ENCODE measurements at places on chromosomes 2 and 18.

- no peak for DNase-seq
Measured at GRCh38 chr2:168529900-168530561, 74.0 kb downstream of the CERS6 start.

DNA sequence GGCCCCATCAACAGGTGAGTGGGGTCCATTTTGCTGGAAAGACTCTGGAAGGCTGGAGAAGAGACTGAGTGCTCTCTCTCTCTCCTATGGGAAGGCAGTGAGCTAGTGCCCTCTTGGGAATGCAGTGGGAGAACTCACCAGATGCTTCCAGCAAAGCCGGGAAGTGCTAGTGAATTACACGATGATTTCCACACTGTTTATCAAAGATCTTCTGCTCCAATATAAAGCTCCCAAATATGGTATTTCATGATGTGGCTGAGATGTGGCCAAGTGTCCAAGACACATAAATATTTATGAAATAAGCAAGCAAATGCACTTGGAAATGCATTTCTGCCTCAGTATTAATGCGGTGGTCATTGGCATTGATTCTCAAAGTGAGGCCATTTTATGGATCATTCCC, 135.9 kb downstream of the VAPA start:
- no peak for DNase-seq

DNA sequence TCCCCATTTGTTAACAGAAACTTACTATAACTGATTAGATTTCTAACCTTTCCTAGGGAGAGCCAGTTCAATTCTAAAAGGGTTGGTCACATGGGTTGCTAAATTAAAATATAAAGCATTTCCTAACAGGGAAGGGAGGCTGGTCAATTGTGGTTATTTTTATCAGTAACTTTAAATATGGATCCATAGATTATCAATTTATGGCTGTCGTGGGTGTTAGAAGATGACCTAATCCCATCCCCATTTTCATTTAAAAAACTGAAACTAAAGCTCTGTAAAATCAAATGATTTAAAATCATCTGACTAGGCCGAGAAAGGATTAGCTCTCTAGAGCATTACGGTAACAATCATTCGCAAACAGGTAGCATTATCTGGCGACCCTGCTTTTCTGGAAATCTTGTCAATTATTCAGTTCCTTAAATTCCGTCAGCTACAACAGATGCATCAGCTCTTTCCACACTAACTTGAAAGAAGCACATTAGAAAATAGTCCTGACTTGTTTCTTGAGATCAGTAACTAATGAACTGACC, 953 bp upstream of the HNRNPA3 start:
- no peak for DNase-seq

GRCh38 chr2:236687296-236687965, 117.8 kb downstream of the ACKR3 start:
- DNase-seq, result no peak

All from left renal pelvis (tissue), 4 donors.